ENCODE measurements at places on chromosomes 6 and 20.
A peak's percentile ranks its signal among the peaks of the same experiment; 100 is the strongest.

- DNase-seq = no peak
Observed at GRCh38 chr6:139277587-139277986, 14.2 kb downstream of the TXLNB start.

DNA sequence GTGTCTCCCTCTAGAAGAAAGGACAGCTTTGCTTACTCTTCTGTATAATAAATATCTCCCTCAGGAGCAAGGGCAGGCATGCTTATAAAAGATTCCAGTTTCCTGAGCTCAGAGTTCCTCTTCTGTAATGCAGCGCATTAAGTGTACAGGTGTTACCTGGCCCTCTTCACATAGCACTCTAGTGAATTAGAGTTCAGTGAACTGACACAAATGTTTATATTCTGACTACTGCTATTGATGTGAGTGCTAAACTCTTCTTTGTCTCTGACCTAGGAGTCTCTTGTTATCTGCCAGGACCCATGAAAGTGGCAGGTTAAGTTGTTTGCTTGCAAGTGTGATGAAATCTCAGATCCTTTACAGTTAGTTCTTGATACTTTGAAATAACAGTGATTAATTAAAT is 33.5 kb downstream of the CYB5R4 start:
- DNase-seq = no peak

- DNase-seq = no peak
Observed at GRCh38 chr6:111679126-111679858, 73.6 kb upstream of the TRAF3IP2 start.

- peak; percentile 76 for DNase-seq
Observed at GRCh38 chr6:105428342-105428957, 25.6 kb upstream of the PREP start.

- DNase-seq = no peak
Observed at GRCh38 chr20:34389206-34389953, 26.3 kb downstream of the ITCH start.

- no peak for DNase-seq
Observed at GRCh38 chr6:7264686-7265384, 48.2 kb downstream of the SSR1 start.

DNA sequence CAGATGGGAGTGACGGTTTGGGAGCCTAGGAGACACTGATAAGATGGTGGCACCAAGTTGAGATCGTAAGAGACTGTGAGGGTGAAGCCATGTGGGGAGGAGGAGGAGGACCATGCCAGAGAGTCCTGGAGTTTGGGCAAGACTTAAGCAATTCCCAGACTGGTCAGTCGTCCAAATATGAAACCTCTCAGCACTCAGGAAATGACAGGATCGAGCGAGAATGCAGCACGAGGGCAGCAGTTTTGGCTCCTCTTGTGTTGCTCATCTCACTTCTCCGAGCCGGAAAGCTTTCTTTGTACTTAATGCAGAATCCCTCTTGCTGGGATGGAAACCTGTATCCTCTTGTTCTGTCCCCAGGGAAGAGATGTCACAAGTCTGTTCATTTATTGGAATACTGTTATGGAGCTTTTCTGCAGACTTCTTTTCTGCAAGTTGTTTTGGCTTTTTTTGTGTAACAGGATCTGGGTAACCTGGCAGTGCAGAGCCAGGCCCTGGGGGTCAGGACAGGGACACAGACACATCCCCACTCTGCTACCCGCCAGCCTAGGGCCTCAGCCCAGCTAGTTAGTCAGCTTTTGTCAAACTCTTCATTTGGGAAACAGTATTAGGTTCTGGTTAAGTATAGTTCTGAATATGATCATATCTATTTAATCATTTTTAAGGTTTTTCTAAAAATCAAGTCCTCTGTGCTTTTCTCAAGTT is 34.3 kb downstream of the FNDC1 start:
- peak; percentile 80 for DNase-seq

DNA sequence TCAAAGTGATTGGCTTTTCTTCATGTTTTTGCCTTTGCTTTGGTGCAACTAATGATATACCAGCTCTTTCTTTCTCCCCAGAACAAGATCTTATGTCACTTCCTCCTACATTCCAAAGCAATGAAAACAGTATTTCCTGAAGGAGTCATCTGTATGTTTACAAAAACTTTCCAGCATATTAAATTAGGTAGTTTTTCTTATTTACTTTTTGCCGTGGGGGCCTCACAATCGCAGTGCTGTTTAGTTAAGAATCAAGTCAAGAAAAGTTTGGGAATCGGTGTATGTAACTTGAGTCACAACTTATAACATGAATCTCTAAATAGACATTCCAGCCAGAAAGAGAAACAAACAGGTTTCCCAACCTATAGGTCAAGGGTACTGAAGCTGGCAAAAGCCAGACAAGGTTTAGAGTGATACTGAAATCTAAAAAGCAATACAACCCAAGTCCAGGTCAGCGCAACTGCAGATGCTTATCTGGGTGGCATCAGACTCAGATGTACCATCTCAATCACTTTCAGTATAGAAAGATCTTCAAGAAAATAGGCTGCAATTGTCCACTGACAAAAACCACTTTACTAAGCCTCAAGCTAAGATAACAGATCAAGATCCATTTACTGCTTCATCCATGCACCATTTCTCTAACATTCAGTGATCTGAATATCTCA is 63.6 kb downstream of the IPCEF1 start:
- DNase-seq = peak; percentile 44

DNA sequence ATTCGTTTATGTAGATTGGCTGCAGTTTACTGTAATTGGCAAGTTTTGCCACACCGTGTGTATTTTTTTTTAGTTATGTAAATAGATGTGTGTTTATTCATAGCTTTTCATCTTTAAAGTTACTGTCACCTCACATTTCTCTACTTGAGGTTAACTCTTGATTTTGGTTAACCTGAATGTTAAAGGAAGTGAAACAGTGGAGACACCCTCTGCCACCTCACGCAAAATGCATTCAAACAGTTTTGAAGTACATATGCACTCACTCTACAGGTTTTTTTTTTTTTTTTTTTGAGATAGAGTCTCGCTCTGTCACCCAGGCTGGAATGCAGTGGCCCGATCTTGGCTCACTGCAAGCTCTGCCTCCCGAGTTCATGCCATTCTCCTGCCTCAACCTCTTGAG is 17.7 kb downstream of the OR2A4 start:
- no peak for DNase-seq

DNA sequence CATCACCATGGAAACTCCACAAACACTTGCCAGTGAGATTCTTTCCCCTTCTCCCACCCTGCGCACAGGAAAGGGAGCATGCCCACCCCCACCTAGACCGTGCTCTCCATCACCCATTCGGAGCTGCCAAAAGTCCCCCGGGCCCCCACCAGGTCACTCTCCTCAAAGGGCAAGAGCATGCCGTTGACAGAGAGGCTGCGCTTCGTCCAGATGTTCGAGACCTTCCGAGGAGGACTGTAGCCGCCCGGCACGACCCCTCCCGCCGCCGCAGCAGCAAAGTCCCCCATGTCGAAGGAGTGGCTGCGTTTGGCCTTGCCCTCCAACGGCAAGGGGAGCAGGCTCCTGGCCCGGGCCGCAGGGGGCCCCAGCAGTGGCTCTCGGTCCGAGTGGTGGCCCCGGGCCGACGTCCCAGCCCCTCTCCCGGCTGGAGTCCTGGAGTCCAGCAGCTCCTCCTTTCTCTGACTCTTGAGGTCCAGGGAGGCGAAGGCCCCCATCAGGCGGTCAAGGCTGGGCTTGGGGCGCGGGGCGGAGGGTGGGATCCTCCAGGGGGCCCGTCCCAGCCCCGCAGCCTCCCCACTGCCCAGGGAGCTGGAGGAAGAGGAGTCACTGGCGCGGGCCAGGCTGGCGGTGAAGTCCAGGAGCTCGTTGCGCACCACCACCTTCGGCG is 195.2 kb downstream of the LRFN2 start:
- no peak for DNase-seq

DNA sequence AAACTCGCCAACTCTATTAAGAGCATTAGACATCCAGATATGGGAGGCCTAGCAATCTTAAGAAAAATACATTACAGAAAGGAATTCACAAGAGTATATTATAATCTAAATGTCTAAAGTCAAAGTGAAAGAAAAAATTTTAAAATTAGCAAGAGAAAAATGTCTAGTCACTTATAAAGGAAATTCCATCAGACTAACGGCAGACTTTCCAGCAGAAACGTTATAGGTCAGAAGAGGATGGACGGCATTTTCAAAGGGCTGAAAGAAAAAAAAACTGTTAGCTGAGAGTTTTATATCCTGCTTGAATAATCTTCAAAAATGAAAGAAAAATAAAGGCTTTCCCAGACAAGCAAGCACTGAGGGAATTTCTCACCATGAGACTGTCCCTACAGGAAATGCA is 269.0 kb downstream of the HDGFL1 start:
- DNase-seq = peak; percentile 33

- no peak for DNase-seq
Observed at GRCh38 chr6:165695722-165696515, 32.9 kb upstream of the PDE10A start.

DNA sequence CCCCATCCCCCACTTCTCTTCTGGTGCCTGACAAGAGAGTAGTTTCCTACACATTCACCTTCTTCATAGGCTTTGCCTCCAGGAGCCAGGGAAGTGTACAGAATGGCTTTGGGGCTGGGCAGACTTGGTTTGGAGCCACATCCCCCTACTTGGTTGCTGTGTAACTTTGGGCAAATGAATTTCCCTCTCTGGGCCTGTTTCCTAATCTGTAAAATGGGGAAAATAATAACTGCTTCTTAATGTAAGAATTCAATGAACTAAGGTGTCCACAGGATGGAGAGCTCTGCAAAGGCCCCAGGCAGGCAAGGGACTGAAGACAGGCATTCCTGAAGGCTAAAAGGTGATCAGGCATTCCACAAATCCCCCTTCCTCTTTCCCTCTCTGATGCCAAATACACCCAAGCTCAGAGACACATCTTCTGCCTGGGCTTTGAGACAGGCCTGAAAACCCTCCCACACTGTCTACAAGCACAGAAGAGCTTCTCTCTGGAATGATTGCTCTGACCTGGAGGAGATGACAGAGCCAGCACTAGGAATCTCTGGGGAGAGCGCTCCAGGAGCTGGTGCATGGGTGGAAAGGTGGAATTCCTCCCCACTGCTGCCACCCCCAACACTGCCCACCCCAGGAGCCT is 6.9 kb upstream of the C20orf203 start:
- DNase-seq = no peak

- peak; percentile 57 for DNase-seq
Observed at GRCh38 chr20:21159658-21160380, 33.9 kb downstream of the KIZ start.

GRCh38 chr20:62494537-62494936 is 18.7 kb upstream of the GATA5 start:
- no peak for DNase-seq

- DNase-seq = peak; percentile 4
Observed at GRCh38 chr20:59751075-59751711, 146.9 kb downstream of the PHACTR3 start.

DNA sequence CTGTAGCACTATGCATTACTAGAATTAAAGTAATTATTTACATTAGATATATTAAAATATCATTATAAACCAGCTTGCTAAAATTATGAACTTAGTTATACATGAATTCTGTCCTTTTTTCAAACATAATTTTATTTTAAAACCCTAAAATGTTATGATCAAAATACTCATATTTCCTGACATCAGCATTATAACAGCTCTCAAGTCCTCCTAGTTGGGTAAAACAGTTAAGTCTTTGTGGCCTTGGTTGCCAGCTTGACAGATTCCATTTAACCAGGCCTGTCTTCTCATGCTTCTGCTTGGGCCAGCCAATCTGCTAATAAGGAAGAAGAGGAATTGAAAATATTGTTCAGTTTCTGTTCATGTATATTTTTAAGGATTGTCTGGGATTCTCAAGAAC is 147.9 kb upstream of the SLC35B3 start:
- DNase-seq = no peak

- peak; percentile 48 for DNase-seq
Observed at GRCh38 chr20:17498641-17499040, 32.5 kb downstream of the BFSP1 start.

DNA sequence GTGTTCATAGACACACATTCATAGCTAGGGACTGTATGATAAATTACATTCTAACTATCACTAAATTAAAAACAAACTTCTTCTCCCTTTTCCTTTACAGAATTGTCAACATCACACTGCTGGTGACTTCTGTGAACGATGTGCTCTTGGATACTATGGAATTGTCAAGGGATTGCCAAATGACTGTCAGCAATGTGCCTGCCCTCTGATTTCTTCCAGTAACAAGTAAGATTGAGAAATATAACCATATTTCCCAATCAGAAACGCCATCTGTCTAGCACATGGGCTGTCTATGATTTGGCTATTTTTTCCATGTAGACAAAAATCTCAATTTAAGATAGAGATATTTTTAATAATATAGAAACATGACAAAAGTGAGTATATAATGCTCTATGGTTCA is 367.7 kb downstream of the ARHGAP18 start:
- DNase-seq = peak; percentile 28

All from LHCN-M2 (cell line).